MM.1S (cell line): ENCODE measurements at places on chromosomes 1 and 21.

- DNase-seq: no peak
Observed at GRCh38 chr1:227884370-227885134, 63.2 kb downstream of the WNT9A start.

GRCh38 chr1:5525597-5526384 lies 466.4 kb downstream of the NPHP4 start:
- DNase-seq: no peak

DNA sequence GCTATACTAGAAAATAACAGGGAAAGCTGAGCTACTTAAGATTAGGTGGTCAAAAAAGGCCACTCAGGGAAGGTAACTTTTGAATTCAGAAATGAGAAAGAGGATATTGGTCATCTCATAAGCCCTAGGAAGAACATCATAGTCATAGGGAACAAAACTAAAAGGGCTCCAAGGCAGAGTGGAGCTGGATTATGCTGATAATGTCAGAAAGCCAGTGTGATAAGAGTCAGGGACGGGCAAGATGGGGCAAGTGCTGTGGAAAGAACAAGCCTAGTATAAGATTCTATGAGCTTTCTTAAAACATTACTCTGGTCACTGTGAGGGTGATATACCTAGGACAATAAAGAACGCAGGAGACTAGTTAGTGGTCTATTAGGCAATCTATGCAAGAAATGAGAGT lies 106.6 kb downstream of the DUSP10 start:
- no peak for DNase-seq

DNA sequence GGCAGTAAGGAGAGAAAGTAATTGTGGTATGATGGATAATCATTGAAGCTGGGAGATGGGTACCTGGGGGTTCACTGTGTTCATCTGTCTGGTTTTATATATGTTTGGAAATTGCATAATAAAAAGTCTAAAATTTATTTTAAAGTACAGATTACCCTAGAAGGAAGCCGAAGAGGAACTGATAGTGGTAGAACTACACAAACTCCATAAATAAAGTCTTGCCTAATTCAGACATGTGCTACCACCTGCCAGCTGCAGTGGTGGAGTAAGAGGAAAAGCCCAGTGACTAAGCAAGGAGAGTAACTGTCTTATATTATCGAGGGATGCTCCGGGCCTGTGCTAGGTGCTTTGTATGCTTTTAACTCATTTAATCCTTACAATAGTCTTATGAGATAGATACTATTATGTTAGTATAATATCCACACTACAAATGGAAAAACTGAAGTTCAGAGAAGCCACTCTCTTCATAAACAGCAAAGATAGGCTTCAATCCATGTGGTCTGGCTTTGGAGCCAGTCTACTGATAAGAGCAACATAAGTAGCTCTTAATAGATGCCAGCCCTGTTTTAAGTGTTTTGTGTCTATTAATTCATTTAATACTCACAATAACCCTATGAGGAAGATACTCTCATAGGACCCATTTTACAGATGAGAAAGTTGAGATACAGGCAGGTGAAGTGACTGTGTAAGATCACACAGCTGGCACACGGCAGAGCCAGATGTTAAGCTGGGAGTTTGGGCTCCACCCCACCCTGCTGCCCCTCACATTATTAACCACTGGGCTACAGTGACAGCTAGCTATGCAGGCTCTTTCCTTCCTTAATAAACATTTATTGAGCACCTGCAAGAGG lies 56.8 kb upstream of the HNRNPU start:
- DNase-seq: peak; percentile 25

- DNase-seq: no peak
Observed at GRCh38 chr1:87203904-87204303, 124.8 kb upstream of the LMO4 start.

- no peak for DNase-seq
Observed at GRCh38 chr1:28173980-28174297, 2.6 kb downstream of the PTAFR start.

DNA sequence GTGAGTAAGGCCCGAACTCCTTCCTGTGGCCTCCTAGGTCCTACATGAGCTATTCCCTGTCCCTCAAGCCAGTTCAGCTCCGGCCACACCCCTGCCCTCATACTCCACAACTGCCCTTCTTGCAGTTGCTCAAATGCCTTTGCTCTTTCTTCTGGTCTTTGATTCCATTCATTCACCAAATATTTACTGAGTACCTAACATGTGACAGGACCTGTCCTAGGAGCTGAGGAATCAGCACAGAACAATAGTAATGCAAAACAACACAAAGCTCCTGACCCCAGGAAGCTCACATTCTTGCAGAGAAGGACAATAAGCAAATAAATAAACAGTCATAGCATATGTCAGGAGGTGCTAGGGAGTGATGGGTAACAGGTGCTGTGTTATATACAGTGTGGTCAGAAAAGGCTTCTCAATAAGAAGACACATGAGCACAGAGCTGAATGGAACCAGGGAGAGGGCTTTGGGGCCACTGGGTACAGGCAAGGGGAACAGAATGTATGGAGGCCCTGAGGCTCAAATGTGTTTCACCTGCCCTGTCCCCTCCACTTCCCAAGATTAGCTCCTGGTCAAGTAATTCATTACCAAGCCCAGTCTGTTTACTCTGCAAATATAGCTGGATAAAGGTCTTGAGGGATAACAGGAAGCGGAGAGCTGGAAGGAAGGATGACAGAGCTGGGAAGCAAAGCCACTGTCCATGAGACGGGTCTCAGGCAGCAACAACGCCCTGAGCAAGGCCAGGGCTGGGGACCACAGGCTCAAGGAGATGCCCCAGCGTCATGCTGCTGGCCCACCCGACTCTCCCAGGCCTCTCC lies 145.1 kb downstream of the CSMD2 start:
- no peak for DNase-seq

GRCh38 chr1:195981448-195982139 lies 626.6 kb downstream of the KCNT2 start:
- DNase-seq: no peak

- DNase-seq: no peak
Observed at GRCh38 chr1:219173434-219173757, 282 bp upstream of the LYPLAL1 start.

DNA sequence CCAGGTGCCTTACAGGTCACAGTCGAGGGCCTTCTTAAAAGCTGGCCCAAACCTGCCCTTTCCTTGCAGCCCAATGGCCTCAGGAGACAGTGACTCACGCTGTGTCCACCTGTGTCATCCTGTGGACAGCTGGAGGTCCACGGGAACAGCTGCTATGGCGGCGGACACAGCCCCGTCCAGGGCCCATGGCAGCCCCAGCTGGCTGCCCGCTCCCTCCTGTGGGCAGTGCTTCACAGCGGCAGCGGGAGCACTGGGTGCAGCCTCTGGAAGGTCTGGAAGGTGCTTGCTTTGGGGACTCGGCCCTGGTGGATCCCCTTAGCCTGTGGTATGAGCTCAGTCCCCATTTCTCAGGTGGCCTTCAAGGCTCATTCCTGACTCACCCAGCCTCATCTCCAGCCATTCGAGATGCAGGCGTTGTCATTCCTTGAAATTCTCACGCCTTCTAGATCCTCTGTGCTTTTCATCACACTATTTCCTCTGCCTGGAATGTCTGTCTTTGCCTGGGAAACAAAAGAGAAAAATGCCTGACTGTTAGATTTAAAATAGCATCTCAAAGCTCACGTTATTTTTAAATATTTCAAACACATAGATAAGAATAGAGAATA lies 86.8 kb downstream of the KIF26B start:
- DNase-seq: no peak

- no peak for DNase-seq
Observed at GRCh38 chr1:219880765-219881457, 47.4 kb downstream of the SLC30A10 start.

DNA sequence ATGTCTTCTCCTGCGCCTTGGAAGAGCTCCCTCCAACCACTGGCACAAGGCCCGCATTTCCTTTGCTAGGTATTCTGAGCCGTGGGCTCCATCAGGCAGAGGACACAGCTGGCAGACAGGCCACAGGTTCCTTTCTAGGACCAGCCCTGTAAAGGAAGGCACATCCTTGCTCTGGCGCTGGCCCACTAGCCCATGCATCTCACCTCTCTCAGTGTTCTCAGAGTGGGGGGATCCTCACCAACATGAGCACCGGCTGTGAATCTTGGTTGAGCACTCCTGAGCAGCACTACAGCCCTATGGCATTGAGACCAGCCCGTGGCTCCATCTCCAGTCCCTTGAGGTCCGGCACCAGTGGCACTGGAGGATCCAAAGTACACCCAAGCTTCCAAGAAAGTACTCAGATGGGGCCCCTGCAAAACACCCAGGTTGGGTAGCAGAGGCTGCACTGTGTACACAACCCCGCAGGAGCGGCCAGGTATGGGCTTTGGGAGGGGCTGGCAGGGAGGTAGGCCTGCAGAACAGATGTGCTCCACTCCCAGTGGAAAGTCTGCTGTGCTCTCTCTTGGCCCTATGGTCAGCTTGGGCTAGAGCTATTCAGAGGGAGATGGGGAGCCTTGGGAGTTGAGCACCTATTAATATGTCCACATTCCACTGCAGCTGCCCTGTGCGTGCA lies 47.1 kb upstream of the PLPPR5 start:
- no peak for DNase-seq

GRCh38 chr1:74193908-74194307 lies 4.1 kb downstream of the LRRIQ3 start:
- DNase-seq: no peak

DNA sequence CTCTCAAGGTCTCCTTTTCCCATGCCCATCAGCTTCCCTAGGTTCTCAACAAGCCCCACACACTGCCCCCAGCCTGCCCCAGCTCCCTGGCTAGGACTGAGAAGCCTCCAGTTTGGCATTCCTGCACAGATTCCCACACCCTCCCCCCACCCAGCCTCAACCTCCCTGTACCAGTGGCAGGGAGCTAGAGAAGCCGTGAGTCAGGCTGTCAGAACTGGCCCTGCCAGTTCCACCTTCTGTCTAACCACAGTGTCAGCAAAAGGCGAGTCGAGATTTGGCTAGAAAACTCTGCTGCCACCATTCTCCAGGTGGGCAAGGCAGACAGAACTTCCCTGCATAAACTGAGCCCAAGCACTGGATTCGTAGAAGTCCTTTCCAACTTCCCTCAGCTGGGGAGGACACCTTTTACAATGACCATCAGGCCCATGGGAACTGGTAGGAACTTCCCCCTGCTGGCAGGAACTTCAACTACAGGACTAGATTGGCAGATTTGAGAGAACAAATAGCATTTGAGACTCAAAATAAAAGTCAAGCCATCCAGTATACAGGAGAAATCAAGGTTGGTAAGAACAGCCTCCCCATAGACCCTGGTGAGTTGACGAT lies 31.0 kb downstream of the TNNT2 start:
- DNase-seq: peak; percentile 27

DNA sequence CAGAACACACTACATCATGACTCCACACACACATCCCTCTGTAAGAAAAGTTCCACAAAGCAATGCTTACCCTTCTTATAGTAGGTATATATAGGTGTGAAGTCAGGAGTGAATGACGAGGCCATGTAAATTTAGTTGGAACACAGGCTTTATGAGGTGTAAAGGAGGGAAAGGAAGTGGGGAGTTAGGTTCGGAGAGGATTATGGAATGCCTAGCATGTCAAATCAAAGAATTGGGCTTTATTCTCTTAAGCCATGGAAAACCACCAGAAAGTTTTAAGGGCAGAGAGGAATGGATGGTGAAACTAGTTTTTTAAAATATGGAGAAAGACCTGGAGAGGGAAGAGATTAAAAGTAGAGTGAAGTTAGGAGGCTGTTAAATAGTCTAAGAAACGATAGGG lies 26.3 kb downstream of the TFAP2E start:
- no peak for DNase-seq

- DNase-seq: no peak
Observed at GRCh38 chr1:79662596-79662995, 656.1 kb upstream of the ADGRL4 start.

- peak; percentile 95 for DNase-seq
Observed at GRCh38 chr1:45550401-45551351, at the start of gene AKR1A1. AKR1A1 (plus strand) TSS chr1:45550826; CDS start chr1:45561795, 10,969 bp downstream.

- no peak for DNase-seq
Observed at GRCh38 chr1:246159279-246160227, 347.5 kb downstream of the SMYD3 start.

GRCh38 chr1:98323906-98324358 lies 337.6 kb upstream of the SNX7 start:
- DNase-seq: no peak

DNA sequence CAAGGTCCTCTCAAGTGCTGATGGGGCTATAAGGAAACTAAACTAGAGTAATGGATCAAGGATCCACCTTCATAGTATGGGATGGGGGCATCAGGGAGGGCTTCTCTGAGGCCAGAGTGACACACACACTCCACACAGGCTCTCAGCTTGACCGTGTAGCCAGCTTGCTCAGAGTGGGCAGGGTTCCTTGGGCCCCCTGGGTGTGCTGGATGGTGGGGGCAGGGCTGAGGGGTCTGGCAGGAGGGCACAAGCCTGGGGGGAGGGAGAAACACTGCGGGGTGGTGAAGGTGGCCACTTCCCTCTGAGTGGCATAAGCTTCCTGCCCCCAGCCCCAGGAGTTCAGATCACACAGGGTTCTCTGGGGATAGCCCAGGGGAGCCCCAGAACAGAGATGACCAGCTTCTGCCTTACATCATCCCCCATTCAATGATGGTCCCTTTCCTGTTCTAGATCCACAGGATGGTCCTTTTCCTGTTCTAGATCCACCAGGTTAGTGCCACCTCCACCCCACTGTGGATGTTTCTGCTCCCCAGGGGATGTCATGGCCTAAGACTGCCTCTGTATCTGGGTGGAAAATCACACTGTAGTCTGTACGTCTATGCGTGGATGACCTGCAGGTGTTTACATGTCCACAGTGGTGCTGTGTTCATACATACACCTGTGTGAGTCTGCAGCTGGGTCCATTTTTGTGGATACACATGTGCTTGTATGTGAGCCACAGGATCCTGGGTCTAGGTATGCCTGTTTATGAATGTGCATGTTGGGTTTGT lies 525.0 kb downstream of the PTPRU start:
- DNase-seq: no peak

GRCh38 chr1:110893908-110894490 lies 21.1 kb downstream of the CD53 start:
- DNase-seq: no peak

GRCh38 chr1:117838911-117839310 lies 90.5 kb downstream of the GDAP2 start:
- DNase-seq: no peak

DNA sequence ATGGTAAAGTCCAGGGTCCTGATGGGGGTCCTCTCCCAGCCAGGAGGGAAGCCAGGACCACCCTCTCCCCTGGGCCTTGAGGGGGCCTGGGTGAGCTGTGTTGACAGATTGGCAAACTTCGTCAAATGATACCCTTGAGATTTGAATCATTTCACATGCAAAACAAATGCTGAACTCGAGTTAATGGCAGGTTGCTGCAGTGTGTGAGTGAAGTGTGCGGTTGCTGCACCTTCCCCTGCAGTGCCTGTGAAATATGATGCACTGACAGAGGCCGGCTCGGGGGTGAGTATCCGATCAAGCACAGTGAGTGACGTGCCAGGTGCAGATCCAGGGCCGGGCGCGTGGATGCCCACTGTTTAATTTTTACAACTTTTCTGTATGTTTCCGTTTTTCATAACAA lies 5.7 kb upstream of the KRTAP12-1 start:
- no peak for DNase-seq

DNA sequence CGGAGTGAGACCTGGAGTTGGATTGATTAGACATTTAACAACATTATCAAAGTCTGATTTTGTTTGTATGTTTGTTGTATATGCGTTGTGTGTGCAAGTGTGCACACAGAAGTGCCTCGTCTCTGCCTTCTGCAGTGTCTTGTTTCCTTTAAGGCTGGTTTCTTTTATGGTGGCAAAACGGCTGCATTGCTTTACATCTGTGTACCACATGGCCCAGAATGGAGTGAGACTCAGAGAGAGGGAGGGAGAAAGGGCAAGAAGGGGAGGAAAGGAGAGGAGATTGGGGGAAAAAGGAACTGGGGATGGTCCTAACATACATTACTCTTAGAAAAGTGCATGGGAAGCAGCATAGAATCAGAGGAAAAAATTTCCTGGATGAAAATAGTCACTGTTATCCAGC lies 99.7 kb upstream of the WLS start:
- no peak for DNase-seq
